ENCODE measurements at places on chromosomes 1 and 21.

DNA sequence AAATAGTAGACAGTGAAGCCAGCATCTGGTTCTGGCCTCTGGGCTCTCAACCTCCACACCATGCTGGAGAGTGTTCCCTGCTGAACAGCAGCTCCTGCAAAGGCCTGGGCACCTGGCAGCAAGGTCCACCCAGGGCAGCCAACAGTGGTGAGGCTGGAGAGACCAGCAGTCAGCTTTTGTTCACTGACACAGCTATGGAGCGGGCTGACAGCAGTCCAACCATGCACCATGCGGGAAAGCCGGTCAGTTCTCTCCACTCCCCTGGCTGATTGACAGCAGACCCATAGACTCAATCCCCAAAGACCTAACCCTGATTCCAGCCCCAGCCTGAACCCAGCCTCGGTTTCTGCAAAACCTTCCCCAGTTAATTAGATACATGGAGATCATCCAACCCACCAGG lies 49.0 kb downstream of the KLHDC7A start:
- DNase-seq = no peak

- peak; percentile 91 for DNase-seq
Measured at GRCh38 chr1:22826604-22827580, 116.3 kb downstream of the EPHB2 start.

GRCh38 chr1:230122366-230123279 lies 55.6 kb downstream of the GALNT2 start:
- no peak for DNase-seq

DNA sequence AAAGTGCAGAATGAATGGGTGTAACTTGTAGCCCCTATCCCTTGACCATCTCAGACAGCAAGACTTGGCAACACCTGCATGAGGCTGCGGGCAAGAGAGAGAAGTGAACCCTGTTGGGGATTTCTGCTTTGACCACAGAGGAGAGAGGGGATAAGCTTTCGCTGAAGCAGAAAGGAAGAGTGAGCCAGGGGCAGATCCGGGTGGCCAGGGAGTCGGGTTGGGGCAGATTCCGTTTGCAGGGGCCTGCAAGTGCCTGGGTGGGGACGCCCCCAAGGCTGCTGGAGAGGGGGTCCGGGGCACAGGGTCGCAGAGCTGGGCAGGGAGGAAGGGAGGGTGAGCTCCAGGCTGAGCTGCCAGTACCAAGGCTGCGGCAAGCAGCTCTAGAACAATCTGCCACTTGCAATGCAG lies 25.3 kb upstream of the PIK3CD start:
- peak; percentile 28 for DNase-seq

- no peak for DNase-seq
Measured at GRCh38 chr1:26779098-26779668, 8.6 kb upstream of the PIGV start.

GRCh38 chr1:229341774-229342655 lies 832 bp downstream of the CCSAP start:
- DNase-seq = peak; percentile 55

GRCh38 chr1:172450524-172450885 lies 6.6 kb upstream of the PIGC start:
- DNase-seq = no peak

DNA sequence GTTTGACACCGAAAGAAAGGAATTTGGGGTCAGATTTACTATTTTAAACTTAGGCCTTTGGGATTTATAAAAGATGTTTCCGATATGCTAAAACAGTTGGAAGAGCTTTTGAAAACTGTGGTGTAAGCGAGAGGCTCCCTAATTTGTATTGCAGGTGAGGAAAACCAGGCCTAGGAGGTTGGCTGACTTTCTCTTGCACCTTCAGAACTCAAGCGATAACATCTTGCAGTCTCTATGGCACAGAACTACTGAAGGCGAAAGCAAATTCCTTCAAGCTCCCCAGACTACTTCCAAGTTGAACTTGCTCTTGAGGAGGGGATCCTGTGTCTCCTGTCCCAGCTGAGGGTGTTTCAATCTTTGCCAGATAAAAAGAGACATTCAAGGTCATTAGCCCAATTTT lies 685.7 kb downstream of the ADGRL2 start:
- DNase-seq = no peak

DNA sequence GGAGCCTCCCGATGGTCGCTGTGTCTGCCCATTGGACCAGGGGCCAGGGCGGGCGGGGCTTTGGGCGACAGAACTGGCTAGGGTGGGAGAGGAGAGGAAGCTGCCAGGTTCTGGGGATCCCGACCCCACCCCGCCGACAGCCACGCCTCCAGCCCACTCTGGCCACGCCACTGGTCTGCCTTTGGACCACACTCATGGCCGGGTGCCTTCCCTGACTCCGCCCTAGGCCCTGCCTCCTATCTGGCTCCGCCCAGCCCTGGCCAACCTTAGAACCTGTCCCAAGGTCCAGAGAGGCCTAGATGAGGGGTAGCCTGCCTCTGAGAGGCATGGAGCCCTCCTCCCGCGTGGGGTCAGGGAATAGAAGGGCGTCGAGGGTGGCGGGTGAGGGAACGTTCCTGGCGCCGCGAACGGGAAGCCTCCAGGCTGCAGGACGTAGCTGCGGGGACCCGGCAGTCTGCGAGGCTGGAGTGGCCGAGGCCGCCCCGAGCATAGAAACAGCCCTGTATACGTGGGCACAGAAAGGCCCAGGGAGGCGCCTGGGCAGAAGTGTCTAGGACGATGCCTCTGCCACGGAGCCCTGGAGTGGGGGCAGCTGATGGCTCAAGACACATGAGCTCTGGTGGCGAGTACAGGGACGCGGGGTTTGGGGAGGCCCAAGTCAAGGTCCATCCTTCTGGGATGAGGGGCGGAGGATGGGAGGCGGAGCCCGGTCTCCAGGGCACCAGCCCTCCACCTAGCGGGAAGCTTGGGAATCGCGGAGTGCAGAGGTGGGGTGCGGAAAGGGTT lies 11.5 kb upstream of the COL16A1 start:
- DNase-seq = peak; percentile 93

DNA sequence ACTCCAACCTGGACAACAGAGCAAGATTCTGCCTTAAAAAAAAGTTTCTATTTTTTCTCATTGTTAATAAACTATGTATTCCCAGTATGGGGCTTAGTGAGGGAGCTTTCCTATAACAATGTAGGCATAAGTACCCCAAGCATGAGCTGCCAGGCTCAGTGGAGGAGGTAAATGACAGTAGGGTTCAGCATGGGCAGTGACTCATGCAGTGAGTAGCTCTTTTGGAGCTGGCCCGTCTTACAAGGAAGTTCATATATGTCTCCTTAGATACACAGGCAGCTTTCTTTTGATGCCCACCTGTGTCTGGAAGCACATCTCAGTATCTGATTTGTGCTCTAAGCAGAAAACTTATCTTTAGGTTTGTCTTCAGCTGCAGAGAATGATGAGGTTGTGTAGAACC lies 57.9 kb downstream of the ZNF678 start:
- DNase-seq = no peak
